Endodermal cell (in vitro differentiated cells): ENCODE measurements at places on chromosomes 7 and 10.

DNA sequence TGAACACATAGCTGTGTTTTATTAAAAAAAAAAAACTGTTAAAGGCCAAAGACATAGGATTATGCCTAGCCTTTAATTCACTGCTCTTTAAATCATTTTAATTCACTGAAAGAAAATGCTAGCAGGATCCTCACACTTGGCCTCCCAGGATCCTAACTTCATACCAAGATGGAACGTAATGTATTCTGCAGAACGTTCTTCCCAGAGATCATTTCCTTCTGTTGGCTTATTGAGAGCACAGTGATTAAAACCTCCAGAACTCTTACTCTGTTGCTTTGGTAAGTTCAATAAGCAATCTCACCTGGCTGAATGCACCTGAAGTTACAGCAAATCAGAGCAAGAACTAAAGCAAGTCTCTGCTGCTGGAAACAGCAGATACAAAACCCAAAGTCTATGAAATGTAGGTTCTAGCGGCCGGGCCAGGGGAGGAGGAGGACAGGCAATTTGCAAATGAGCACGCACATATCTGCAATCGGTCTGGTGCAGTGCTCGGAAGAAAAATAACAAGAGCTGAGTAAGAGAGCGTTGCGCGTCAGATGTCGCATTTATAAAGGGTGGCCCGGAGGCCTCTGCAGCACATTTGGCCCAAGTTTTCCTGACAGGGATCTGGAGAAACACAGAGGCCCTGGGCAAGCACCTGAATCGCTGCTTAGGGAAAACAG, 193.9 kb downstream of the FAM107B start:
- DNase-seq, result no peak

DNA sequence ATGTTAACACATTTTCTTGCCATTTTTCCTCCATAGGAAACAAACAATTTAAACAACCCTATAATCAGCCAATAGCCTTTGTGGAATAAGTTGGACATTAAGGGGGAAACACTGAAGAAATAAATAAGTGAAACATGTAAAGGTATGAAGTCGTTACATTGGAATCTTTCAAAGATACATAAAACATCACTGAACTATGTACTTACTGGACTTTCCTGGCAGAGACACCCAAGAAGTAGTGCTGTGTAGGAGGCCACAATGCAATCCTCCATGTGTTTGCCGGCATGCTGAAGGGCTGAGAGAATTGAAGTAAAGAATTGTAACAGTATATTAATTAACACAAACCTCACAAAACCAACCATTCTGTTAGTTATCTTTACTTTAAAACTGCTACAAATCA, 76.5 kb upstream of the GRID1 start:
- no peak for DNase-seq

DNA sequence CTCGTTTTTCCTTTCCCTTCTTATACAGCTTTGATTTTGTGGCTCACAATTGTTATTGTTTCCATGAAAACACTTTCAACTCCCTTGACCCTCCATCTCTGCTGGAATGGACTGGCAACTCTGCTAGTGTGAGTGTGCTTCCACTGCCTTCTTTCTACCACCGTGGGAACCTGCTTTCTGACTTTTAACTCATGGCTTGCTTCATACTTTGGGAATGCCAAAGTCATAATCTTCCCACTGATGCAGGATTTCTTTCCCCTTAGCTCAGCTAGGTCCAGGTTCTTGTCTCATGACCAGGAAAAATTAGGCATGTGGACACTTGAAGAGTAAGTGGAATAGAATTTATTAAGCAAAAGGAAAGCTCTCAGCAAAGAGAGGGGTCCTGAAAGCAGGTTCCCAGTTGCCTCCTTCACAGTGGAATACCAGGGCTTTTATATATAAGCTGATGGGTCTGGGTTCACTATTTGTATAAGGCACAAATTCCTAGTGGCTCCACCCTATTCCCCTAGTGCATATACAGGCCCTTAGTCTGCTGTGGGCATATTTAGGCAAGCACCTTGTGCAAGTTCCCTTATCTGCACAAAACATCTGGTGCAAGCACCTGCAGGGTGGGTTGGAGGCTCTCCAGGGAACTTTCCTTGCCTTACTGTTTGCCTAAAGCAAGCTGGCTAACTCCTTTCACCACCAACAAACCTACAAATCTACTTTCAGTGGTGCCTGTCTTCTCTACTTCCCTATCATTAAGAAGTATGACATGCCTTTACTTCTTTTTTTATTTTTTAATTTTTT, 119.5 kb downstream of the CFAP58 start:
- DNase-seq, result no peak

GRCh38 chr7:134453518-134453917, 5.4 kb downstream of the AKR1B1 start:
- no peak for DNase-seq

DNA sequence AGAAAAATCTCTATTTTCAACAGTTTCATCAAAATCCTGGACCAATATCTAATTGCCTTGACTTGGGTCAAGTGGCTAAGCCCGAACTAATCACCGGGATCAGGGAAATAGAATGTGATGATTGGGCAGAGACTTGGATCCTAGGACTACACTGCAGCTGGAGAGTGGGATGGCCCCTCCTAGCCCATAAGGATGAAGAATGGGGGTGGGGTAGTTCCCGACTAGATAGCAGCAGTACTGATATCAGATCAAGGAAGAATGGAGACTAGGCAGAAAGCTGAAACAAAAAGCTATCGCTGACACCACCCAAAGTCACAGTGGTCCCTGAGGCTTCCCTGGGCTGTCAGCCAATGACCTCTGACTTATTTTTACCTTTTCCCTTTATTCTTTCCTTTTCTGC, 160.4 kb upstream of the PHYHIPL start:
- no peak for DNase-seq

- DNase-seq, result no peak
These were observed 28.5 kb downstream of the BTBD16 start for GRCh38 chr10:122299423-122300075.

DNA sequence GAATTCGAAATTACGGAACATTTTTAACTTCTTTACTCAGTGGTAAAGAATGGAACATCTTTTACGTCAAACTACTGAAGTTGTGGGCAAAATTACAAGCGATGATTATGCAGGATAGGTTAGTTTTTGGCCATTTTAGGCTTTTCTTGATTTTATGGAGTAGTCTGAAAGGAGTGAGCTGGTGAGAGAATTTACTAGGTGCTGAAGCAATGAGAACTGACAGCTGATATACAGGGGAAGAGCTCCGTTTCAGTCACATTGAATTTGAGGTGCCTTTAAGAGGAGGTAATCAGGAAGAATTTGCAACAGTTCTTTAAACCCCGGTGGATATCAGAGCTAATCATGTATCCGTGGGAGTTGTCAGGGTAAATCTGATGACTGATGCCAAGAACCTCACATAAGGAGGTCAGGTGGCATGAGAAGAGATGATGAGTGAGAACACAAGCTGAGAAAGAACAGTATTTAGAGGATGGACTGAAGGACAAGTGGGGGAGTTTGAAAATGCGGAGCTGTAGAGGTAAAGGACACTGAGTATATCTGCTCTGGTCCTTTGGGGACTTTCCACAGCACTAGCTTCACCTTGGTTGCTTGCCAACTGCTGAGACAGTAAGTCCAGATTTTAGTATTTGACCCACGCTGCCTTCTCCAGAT, 104.3 kb downstream of the AHR start:
- DNase-seq, result no peak

GRCh38 chr10:78470267-78471103, 436.8 kb downstream of the RPS24 start:
- no peak for DNase-seq

DNA sequence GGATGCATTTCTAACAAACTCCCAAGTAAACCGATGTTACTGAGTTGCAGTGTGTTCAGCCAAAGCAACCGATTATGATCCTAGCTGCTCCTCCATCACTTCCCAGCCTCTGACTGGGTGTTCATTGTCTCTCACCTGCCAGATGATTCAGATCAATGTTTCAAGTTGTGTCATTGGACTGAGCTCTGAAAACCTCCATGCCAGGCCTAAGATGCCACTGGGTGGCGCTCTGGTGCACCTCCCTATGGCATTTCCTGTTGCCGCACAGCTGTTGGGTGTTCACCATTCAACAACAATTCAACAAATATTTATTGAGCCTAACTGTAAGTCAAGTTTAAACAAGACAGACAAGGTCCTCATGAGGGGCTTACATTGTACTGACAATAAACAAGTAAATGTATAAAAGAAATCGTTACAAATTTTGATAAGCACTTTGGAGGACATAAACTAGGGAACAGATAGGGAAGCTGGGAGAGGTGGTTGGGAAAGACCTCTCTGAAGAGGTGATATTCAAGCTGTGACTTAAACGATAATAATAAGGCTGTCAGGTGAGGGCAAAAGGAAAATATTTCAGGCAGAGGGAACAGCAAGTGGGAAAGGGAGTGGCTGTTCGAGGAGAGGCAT, 22.8 kb downstream of the RGR start:
- DNase-seq, result peak; percentile 91

DNA sequence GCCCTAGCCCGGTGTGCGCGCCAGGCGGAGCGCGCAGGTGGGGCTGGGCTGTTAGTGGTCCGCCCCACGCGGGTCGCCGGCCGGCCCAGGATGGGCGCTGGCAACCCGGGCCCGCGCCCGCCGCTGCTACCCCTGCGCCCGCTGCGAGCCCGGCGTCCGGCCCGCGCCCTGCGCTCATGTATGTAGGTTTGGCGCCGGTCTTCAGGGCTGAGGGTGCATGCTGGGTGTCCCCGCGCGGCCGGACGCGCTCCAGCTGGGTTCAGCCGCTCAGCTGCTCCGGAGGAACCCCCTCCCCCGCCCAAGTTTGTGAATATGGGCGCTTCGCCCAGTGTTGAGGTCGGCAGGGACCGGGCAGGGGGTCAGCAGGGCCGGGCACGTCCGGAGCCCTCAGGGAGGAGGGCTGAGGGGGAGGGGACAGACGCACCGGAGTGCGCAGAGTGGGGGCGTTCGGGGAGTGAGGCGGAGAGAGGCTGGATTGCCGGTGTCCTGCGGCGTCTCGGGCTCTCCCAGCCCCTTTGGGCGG, 559 bp downstream of the VWC2 start:
- no peak for DNase-seq

- no peak for DNase-seq
These were observed 227.0 kb downstream of the SORCS3 start for GRCh38 chr10:104867966-104868598.

DNA sequence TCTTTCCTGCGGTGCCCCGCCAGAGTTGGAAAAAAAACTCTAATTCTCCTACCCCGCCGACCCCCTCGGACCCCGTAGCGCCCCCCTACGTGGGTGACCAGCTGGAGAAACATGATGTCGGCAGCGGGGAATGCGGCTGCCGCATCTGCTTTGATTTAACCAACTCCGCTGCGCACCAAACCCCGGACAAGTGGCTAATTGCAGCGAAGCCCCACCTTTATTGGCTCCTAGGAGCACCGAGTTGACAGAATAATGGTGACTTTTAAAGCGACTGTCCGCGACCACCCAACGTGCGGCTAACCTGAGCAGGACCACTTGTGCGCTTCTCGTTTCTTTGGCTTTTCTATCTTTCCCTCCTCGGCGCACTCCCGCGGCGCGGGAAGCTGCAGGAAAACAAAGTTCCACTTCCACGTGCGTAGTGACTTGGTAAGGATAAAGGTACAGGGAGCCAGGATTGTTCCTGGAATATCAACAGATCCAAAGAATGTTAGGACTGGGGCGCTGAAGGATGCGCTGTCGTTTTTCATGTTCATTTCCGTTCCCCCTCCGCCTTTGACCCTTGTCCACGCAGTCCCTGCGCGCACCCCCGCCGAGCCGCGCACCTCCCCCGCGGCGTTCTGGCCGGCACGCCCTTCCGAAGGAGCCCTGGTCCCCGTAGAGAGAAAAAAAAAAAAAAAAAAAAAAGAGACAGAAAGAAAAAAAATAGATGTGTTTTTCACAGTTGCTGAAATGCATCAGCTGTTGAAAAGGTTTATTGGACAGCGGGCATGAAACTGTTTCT, 1.4 kb downstream of the WNT16 start:
- DNase-seq, result peak; percentile 75

- no peak for DNase-seq
These were observed at the start of gene NUPR2 for GRCh38 chr7:56115852-56116538. Gene NUPR2, minus strand, starts transcription at chr7:56116417. Its CDS starts 103 bp downstream, at chr7:56116314.

DNA sequence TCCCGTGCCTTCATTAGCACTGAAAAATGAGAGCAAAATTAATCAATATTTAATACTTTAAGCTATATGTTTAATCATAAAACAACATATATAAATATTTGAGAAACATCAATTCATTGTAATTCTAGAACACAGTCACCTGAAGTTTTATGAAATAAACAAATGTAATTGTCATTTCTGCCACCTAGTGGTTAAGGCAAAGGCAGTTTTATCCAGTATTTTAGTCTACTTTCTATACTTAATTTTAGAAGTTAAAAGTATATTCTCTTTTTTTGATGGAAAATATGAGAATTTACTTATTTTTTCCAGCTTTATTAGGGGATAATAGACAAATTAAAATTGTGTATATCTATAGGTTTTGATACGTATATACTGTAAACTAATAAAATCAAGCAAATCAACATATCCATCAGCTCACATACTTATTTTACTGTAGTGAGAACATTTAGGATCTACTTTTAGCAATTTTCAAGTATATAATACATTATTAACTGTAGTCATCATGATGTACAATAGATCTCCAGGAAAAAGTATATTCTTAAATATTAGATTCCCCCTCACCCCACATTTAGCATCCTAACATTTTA, 16.9 kb downstream of the PCGF6 start:
- no peak for DNase-seq

GRCh38 chr7:30475580-30475979, 3.0 kb downstream of the NOD1 start:
- no peak for DNase-seq

GRCh38 chr10:15690031-15690430, 29.7 kb downstream of the ITGA8 start:
- no peak for DNase-seq

- DNase-seq, result peak; percentile 86
These were observed 13.4 kb upstream of the CXCL12 start for GRCh38 chr10:44398271-44398670.

DNA sequence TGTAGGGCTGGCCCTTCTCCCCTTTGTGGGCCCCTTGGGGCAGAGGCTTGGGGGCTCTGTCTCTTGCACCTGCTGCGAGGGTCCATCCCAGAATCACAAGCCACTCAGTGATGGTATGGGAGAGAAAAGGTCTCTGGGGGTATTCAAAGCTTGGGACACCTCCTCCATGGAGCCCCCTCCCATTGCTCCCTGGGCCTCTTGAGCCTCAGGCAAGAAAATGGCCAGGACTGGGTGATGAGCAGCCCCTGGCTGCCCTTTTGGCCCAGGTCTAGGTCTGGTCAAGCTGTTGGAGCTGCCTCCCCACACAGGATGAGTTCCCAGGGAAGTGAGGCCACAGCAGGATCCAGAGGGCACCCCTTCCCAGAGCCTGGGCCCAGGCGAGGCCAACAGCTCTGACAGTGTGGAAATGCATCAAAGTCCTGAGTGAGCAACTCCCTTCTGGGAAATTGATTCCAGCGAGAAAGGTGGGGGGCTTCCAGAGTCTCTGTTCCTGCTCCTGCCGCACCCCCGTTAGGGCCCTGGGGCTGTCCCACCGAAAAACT, 3.4 kb upstream of the MYL7 start:
- DNase-seq, result no peak

GRCh38 chr10:33137356-33138005, 179.5 kb upstream of the ITGB1 start:
- DNase-seq, result no peak

GRCh38 chr10:113241599-113242360, 291.7 kb downstream of the TCF7L2 start:
- no peak for DNase-seq

- DNase-seq, result no peak
These were observed 6.3 kb upstream of the CD36 start for GRCh38 chr7:80632139-80632538.
